ENCODE measurements at places on chromosomes 7 and 10.
A peak's percentile ranks its signal among the peaks of the same experiment; 100 is the strongest.

DNA sequence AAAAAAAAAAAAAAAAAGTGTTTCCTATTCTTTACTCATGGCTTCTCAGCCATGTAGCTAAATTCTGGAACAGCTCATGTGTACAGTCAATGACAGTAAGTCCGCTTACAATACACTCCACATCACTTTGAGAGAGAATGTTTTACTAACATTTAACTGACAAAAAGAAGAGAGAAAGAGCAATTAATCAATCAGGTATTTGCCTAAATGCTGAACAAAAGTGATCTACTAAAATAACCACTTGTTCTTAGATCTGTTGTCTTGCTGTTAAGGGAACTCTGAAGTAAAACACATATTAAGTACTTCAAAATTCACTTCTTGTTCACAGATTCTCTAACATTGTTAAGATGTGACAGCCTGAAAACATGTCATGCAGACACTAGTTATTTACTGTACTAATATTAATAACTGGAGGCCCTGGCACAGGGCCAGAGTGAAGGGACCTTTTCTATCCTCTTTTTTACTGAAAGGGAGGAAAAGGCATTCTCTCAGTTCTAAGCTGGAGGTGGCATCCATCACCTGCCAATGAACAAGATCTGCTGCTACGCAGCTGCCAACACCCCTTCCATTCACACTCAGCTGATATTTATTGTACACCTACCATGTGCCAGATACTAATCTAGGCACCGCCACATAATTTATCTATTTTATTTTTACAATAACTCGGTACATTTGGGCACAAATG lies 72.6 kb downstream of the AHR start:
- DNase-seq, result no peak

DNA sequence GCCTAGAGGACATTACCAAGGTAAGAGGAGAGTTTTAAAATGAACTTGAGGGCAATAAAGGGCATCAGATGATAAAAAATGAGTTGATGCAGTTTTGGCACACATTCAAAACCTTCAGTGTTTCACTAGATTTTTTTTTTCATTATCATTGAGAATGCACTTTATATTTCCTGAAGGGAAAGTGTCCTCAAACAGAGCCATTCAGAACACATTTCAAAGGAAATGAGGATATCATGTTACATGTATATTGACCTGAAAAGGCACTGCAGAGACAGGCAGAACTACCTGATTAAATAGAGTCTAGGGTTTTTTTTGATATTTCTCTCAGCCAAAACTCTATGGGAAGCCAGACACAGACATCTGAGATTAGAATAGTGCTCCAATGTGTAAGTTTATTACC lies 454.0 kb downstream of the NEBL start:
- no peak for DNase-seq

- DNase-seq, result peak; percentile 28
These were observed 1.8 kb downstream of the WASL start for GRCh38 chr7:123746931-123747488.

DNA sequence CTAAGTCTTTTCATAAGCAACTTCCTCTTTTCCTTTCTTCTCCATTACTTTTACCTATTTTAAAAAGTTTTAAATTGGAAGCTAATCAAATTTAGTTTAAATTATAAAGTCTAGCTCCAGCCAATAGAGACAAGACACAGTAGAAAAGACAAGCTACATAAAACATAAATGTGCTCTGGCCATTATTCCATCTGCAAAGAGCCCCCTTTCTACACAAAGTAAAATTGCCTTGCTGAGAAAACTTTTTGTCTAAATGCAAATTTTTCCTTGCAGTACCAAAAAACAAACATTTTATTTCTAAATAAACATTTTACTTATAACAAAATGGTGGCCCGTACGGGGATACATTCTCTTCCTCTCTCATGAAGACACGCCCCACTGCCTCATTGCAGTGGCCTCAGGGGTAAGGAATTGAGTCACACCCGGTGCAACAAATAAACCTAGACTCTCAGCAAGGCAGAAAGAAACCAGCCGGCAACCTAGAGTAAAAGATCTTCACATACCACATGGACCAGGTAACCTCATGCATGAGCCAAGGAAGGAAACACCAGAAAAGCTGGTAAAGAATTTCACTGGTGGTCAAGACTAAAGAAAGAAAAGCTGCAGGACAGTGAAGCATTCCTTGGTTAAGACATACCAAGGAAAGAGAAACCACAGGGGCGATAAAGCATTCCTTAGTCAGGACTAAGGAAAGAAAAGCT lies 71.6 kb upstream of the ZNF746 start:
- DNase-seq, result no peak

- DNase-seq, result no peak
These were observed 7.9 kb upstream of the CYREN start for GRCh38 chr7:135178364-135178763.

DNA sequence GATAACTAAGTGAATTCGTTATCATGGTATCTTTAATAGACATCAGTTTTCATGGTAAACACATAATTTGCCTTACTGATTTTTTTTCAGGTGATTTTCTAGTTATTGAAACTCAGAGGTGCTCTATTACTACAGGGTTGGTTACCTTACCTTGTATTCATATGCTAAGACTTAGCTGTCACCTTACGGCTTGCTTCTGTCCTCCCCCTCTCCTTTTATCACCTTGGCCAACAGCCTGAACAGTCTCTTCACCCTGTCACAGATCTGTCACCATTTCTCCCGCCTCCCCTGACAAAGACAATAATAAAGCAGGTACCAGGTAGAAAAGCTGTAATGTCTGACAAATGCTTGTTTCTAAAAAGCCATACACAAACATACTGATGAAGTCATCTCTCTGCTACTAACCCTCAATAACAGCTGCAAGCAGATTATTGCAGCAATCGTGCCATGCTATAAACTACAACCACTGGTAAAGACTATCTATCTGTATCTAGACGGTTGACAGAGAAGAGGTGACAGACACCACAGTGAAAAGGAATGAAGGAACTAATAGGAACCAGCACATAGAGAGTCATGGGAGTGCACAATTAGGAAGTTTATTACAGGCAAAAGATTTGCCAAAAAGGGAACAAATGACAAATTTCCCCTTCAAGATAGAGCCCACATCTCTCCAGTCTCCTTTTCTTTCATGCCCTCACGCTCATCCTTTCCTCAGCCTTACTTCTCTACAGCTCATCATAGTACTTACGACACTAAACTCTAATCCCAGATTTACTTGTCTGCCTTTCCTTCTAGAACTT lies 57.2 kb downstream of the ARHGAP12 start:
- no peak for DNase-seq

- no peak for DNase-seq
These were observed 126.3 kb downstream of the SNX10 start for GRCh38 chr7:26417911-26418413.

DNA sequence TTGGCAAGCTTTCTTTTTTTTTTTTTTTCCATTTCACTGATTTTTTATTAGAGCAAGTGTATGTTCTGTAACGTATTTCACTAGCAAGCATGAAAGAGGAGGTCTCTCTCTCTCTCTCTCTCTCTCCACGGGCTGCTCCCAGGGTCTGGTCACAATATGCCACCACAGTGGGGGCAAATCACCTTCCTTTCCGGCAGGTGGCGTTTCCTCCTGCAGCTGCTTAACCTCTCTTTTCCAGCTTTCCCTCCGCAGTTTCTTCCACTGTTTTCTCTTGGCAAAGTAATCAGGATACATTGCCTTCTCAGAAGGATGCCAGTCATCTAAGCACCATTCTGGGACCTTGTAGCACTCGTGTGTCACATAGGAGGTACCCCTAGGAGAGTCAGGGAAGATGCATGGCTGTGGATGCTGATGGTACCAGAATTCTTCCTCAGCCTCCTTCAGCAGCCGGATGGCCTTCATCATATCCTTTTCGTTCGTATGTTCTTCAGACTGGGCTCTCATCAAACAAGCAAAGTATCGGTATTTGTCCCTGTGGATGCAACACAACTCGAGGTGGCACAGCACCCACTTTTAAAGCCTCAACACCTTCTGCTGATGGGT lies 197.3 kb upstream of the PODXL start:
- DNase-seq, result no peak

DNA sequence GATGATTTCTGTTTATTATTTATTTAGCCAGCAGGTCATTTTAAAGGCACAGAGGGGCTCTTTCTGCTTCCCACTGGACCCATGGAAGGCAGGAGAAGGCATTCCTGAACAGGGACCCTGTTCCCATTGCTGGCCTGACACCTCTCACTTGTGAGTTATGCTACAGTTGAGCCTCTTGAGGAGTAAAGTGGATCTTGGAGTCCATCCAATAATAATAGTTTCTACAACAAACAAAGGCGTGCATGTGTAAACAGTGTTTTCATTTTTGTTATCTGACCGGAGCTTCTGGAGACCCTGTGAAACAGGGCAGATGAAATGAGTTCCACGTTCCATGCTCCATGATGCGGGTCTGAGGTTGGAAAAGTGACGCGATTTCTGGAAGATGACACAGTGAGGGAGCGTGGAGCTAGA lies 127.3 kb upstream of the HABP2 start:
- no peak for DNase-seq

- no peak for DNase-seq
These were observed 5.6 kb upstream of the ABLIM1 start for GRCh38 chr10:114663626-114664025.

- no peak for DNase-seq
These were observed 7.5 kb downstream of the HOXA4 start for GRCh38 chr7:27123007-27123476.

DNA sequence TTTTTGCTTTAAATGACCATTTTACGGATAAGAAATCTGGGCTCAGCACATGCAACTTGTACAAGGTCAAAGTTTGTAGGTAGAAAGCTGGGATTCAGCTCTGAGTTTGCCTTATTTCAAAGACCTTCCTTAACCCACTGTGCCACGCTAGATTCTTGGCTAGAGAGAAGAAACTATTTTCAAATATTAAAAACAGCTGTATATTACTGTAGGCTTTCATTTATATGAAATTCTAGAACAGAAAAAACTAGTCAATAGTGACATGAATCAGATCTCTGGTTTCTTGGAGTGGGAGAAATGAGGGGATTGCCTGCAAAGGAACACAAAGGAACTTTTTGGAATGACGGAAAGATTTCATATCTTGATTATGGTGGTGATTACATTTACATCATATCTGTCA lies 53.0 kb upstream of the C1GALT1 start:
- no peak for DNase-seq

DNA sequence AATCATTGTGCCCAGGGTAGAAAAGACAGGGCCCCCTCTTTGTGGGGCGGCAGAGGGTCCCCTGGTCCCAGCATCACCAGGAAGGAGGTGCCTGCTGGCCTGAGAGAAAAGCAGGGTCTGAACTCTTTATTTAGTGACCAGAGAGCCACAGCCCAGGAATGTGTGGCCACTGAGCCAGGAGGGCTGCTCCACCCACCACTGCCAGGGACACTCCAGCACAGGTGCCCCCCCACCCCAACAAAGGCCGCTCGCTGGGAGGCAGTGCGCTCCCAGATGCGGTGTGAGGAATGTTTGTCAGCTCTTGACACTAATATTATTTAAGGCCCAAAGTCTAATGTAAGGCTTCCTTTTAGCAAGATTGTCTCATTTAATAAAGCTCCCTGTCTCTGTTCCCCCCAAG lies 59.6 kb upstream of the ZMIZ1 start:
- no peak for DNase-seq

GRCh38 chr7:129176916-129177710 lies 11.3 kb upstream of the SMO start:
- DNase-seq, result no peak

GRCh38 chr7:107953265-107953923 lies 49.6 kb downstream of the LAMB1 start:
- no peak for DNase-seq

DNA sequence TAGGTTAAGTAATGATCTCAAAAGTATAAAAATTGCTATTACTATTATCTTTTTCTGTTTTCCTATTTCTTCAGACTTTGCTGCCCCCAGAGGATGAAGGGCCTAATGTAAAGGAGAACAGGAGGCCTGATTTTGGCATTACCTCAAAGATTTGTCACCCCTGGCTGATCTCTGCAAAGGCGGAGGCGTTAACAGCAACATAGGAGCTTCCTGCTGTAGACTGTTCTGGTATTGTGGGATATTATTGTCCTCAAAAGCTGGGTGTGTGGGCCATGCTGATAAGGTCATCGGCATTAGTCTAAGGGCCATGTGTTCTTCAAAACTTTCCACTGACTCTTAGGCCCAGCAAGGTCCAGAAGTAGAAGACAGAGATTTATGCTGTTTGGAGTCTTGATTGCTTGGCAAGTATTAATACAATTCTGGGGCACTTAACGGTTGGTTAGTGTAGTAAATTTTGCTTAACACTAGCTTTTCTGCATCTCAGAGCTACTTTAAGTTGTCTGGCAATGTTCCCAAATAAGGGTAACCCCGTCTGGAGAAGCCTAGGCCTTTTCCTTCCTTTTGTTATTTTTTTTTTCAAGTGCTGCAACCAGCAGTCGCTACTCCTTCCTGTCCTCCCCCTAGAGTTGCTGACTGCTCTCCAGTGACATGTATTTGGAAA lies 14.0 kb upstream of the ENTPD1 start:
- DNase-seq, result peak; percentile 44

GRCh38 chr10:88756660-88757059 lies 3.2 kb upstream of the LIPN start:
- DNase-seq, result no peak

DNA sequence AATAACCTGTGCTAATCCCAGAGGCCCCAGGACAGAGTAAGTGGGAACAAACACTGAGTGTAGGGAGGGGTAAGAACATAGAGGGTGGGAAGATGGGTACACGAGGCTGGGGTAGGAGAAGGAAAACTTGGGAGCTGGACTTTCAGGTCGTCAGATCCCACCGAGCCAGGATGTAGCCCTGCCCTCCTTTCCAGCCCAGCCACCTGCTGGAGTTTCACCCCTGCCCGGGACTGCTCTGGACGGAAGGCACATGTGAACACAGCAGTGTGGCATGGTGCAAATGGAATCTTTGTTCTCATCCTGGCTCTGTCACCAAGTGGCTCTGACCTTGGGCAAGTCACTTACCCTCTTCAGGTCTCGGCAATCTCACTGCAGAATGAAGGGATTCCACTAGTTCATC lies 52.8 kb downstream of the PODXL start:
- DNase-seq, result no peak

DNA sequence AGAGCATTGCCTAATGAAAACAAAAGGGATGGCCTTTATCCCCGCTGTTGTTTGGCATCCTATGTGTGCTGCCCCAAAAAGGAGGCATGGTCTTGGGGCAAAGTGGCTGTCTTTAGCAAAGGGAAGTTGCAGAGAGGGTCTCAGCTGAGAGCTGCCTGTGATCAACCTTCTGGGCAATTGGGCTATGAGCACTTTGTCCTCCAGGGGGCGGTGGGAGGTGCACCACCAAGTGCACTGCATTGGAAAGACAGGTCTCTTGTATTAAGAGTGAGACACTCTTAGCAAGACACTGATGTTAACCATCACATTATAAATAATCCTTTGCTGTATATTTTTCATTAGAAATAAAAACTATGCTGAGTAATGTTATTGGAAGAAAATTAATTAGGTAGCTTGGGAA lies 314.8 kb downstream of the POM121L12 start:
- DNase-seq, result peak; percentile 3

GRCh38 chr10:118365702-118366101 lies 23.6 kb upstream of the FAM204A start:
- no peak for DNase-seq

DNA sequence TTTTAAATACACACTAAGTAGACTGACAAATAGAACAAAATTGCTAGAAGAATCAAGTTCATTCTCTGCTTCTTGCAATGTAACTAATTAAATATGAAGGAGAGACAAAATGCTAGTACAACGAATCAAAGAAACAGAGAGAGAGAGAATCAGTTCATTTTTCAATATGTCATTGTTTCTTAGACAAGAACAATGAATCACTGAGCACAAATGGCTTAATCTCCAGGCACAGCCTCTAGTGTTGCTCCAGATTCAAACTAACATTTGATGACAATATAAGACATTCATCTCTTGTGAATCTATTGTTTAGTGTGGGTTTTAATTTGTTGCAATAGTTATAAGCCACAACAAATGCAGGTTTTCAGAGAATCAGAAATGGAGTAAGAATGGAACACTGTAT lies 357.4 kb upstream of the TMEM229A start:
- DNase-seq, result no peak
